IMR-90 (cell line): ENCODE measurements at places on chromosomes 2 and 18. TPM values are rescaled to one million over a fixed set of nuclear protein-coding genes. Genes with fewer than 3 reads are reported as not detected.

The AKAIN1 gene
- not detected in 2 replicates for total RNA-seq

The C2orf76 gene
- total RNA-seq, result 9.7 and 10.6 TPM in 2 replicates

- peaks cover 11% of the 10 kb centered on the region for H3K4me1 ChIP-seq
- H3K4me3 ChIP-seq, result no peak overlapping the region
- peaks cover 4% of the 10 kb centered on the region for H3K36me3 ChIP-seq
- no peaks in the 10 kb centered on the region for H3K27me3 ChIP-seq
- no peak for DNase-seq
- H3K27ac ChIP-seq, result peak overlapping the region; percentile 10; the same call in 1 of the 2 replicates
These were observed 22.9 kb downstream of the ZNF532 start for GRCh38 chr18:58887613-58887963.

The TBR1 gene
- total RNA-seq, result not detected in 2 replicates

The CDC42EP3 gene
- total RNA-seq, result 152 and 167 TPM in 2 replicates
